ENCODE measurements at places on chromosomes 5 and 9.

GRCh38 chr9:87216897-87217455 is 269.7 kb upstream of the GAS1 start:
- no peak for DNase-seq

DNA sequence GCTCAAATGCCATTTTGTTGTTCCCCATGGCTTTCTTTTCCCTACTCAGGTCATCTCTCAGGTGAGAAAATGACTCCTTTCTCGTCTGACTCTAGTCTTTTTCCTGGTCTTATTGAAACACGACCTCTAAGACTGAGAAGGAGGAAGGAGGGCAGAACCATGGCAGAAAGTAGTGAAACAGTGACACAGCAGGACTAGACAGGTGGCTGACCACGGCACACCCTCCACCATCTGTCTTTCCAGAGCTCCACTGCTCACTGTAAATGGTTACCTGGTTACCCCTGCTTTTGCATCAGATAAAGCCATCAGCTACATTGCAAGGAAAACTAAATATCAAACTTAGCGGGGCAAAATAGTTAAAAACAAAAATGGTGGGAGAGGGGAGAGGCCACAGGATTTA is 30.9 kb downstream of the NR4A3 start:
- no peak for DNase-seq

DNA sequence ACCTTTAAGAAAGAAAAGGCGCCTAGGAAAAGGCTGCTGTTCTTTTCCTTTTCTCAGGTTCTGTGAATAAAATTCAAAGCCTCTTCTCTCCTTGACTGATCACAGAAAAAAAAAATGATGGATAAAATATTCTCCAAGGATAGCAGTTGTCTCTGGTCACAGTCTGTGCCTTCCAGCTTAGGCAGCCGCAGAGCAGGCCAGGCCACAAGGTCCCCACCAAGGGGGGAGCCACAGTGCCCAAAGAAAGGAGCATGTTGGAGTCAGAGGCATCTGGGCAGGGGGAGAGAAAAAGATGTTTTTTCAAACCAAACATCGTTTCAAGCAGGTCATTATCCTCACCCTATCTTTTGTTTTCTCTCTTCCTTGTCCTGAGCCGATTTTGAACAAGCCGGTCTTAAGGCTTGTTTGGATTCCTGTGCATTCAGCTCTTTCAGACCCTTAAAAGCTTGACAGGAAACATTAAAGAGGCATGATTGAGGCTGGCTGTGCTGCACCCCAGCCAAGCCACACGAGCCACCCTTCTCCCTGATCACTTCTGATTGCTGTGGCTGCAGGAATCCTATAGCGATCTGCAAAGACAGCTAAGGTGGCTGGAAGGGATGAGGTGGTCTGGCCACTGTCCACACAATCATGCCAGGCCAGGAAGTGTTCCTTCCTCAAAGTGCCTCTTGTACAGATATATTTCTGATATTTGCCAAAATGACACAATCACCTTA is 284.6 kb upstream of the TLE4 start:
- DNase-seq, result no peak

- DNase-seq, result no peak
Measured at GRCh38 chr5:173242675-173243121, 7.7 kb upstream of the NKX2-5 start.

- no peak for DNase-seq
Measured at GRCh38 chr9:87270221-87270847, 227.3 kb upstream of the DAPK1 start.

GRCh38 chr5:167208911-167209310 is 1082.5 kb upstream of the WWC1 start:
- DNase-seq, result no peak

- DNase-seq, result no peak
Measured at GRCh38 chr5:1913578-1913977, 30.9 kb upstream of the IRX4 start.

DNA sequence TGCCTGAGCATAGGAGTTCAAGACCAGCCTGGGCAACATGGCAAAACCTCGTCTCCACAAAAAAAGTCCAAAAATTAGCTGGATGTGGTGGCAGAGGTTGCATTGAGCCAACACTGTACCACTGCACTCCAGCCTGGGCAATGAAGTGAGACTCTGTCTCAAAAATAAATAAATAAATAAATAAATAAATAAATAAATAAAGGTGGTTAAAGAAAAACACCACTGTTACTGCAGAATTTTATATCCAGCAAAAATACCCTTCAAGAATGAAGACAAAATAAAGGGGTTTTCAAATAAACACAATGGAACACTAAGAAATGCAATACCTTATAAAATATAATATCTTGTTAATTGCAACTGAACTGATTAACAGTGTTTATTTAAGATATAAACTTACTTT is 150.2 kb upstream of the TBCA start:
- DNase-seq, result no peak

DNA sequence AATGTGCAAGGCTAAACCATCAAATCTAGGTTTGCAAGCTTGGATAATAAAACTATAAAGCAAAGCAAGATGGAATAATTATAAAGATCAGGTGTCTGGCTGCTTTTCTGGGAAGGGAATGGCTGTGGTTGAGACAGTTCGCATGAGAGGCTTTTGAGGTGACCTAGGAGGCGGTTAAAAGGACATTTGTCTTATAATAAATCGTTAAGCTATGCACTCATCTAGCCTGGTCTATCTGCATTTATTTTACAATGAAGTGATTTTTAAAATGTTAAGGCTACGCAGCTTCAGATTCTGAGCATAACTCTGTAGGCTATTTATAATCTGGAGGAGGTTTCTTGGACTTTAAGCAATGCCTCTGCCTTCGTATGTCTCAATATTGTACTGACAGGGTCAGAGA is 29.4 kb upstream of the MAN2A1 start:
- no peak for DNase-seq
